ENCODE measurements at places on chromosomes 4 and X.

DNA sequence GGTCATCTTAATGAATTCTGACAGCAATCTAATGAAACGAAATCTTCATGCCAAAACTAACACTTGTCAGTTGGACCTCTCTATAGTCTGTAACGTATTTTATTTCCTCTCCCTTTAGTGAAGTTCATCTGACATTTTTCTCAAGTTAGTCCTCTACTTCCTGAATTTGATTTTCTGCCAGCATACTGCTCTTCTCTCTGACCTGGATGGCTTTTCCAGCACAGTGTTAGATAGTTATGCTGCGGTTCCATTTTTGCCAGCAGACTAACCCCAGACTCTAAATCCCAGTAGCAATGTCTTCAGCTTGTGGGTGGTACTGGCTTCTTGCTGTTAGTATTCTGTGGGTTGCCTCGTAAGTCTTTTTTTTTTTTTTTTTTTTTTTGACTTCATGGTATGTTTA, 146.7 kb upstream of the VEGFC start:
- DNase-seq, result peak; percentile 78

- DNase-seq, result no peak
Measured at GRCh38 chr4:121688261-121688660, 8.5 kb downstream of the ANXA5 start.

DNA sequence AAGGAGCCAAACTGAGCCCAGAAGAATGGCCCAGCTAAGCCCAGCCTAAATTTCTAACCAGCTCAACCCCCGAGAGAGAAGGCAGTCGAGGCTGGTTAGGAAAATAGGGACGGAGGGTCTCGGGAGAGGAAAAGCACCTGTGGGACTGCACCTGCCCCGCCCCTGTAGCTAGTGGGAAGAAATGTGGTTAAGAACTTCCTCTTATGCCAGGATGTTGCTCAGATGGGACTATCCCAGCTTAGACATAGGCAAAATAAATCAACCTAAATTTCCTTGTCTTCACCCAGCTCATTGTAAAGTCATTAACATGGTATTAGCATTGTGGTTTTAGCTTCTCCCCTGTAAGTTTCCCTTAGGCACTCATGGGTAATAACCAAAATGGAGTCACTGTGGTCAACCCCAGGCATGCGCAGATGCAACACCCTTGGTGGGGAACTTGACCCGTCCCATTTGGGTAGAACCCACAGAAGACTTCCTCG, 86.8 kb downstream of the ZNF718 start:
- no peak for DNase-seq

GRCh38 chr4:151434183-151434860, 25.3 kb downstream of the FHIP1A start:
- peak; percentile 74 for DNase-seq

GRCh38 chrX:75625232-75625631, 102.4 kb upstream of the ZDHHC15 start:
- no peak for DNase-seq

- peak; percentile 62 for DNase-seq
Measured at GRCh38 chrX:74422576-74423288, 1.4 kb downstream of the SLC16A2 start.

- no peak for DNase-seq
Measured at GRCh38 chrX:110132450-110133114, 129.7 kb downstream of the TMEM164 start.

DNA sequence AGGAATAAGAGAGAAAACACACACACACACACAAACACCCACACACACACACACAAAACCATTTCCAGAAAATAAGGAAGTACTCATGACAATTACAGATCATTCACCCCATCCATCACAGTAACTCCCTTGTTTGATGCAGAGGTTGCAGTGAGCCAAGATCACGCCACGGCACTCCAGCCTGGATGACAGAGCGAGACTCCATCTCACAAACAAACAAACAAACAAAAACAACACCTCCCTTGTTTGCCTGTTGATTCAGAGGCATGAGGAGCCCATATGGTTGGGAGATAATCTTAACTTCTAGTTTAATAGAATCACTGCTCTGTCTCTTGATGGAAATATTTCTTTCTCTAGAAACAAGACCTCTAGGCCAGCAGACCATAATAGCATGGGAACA, 2043.5 kb upstream of the AGA start:
- no peak for DNase-seq

GRCh38 chr4:57303012-57303751, 193.0 kb upstream of the IGFBP7 start:
- no peak for DNase-seq

DNA sequence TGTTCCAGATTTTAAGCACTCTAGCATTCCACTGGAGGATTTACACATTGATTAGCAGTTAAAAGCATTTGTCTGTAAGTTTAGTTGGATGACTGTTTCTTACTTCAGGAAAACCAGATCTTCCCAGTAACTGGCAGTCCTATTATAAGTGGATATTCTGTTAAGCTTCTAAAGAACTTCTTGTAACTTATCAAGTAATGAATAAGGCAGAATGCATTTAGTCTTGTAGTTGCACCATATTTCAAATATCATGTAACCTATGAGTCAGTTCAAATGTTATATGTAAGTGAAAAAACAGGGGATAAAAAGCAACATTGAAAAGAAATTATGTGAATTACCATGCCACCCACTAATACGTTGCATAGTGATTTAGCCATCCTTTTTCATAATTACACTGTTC, 30.2 kb upstream of the TENM3 start:
- DNase-seq, result peak; percentile 63

- no peak for DNase-seq
Measured at GRCh38 chr4:173415885-173416653, 17.2 kb upstream of the SCRG1 start.

DNA sequence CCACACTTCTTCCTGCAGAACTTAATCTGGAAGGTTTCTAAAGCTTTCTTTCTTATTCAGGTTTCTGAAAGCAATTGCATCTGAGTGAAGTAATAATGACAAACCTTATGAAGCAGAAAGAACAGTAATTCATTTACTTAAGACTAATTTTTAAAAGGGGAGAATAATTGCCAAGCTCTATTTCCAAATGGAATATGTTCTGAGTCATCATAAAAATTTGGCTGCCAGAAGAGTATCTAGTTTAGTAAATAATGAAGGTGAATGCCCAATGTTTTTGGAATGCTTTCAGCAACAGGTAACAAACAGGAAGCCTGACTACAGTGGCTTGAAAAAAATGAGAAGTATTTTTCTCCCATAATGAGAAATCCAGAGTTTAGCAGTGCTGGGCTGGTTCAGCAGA, 227.3 kb upstream of the TET2 start:
- no peak for DNase-seq

- no peak for DNase-seq
Measured at GRCh38 chr4:38923746-38924145, 56.1 kb downstream of the FAM114A1 start.

DNA sequence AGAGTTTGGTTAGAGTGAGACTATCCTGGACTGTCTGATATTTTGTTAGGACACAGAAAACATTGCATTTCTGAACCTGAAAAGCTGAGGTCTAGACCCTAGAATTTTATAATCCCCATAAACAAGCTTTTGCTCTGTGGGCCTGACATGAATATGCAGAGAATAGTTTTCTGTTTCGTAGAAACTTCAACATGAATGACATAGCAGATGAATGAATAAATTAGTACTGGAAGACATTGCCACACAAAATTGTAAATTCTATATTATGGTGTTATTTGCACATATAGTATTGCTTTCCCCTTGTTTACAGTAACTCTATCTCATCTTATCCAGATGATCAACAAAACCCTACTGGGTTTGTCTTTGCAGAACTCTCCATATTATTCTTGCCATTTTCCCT, 54.9 kb upstream of the MAML3 start:
- DNase-seq, result no peak

GRCh38 chr4:92483341-92483740, 179.6 kb downstream of the GRID2 start:
- no peak for DNase-seq

DNA sequence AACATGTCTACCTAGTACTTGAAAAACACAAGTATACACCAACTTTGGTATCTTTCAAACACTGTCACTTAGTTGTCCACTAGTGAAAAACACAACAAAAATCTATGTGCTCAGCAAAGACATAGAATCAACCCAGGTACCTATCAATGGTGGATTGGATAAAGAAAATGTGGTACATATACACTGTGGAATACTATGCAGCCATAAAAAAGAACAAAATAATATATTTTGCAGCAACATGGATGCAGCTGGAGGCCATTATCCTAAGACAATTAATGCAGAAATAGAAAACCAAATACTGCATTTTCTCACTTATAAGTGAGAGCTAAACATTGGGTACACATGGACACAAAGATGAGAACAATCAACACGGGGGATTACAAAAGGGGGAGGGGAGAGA, 148.7 kb downstream of the ENOX2 start:
- DNase-seq, result no peak

- DNase-seq, result no peak
Measured at GRCh38 chr4:38605181-38605752, 58.7 kb upstream of the KLF3 start.

- no peak for DNase-seq
Measured at GRCh38 chr4:161991811-161992210, 172.0 kb downstream of the FSTL5 start.

DNA sequence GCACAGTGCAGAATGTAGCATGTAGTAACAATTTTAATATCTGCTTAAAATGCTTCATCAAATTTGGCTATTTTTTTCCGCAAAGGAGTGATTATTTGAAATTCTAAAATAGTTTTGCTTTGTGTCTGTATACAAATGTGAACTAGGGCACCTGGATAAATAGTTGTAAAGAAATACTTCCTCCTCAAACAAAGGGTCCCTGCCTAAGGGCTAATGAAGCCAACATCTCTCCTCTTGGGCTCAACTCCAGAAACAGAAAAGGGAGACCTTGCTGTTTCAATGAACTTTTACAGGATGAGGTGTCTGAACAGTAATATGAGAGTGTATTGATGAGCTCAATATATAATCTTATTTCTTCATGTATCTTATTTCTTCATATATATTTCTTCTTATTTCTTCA, 30.8 kb upstream of the SCOC start:
- no peak for DNase-seq

GRCh38 chr4:3252480-3252828, 3.5 kb downstream of the MSANTD1 start:
- DNase-seq, result no peak

GRCh38 chrX:44580466-44580865, 37.8 kb upstream of the FUNDC1 start:
- DNase-seq, result peak; percentile 17

DNA sequence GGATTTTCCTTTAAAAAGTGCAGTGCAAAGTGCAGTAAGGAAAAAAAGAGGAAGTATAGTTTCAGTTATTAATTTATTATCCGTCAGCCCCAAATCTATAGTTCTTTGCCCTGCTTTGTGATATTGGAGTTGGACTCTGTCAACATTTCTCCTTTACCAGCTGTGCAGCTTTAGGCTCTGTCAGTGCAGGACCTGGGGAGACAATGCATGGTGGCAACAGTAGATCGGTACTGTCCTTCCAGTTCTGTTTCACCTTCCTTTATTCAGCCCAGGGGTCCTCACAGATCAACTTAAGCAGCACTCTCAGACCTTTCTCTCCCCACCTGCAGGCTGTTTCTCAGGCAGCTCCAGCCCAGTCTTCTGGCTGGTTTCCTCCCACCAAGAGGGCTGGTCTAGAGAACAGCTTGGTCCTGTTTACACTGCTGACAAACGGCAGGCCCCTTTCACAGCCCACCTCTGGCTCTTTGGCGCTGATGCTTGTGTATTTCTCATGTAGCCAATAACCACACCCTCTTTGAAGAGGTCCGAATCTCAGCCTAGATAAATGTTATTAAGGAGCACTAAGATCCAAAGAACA, 71.6 kb downstream of the MCUB start:
- no peak for DNase-seq

DNA sequence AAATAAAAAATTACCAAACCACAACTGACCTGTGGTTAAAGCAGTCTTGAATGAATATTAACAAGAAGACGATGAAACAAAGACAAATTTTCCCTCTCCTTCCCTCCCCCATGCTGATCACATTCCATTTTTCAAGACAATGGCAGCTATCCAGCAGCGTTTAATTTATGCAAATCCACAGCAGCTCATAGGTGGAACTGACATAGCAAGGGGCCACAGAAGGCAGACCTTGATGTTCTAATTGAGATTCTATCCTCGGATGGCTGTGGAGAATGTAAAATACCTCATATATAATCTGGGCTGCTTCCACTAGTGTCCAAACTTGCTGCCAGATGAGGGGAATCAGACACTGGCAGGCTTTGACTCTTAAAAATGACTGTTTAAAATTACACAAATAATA, 211.5 kb downstream of the CHRDL1 start:
- peak; percentile 19 for DNase-seq

All from fibroblast of skin of abdomen (primary cell).